Mesothelial cell of epicardium (in vitro differentiated cells): ENCODE measurements at places on chromosomes 11 and 22. TPM values are rescaled to one million over a fixed set of nuclear protein-coding genes. Genes with fewer than 3 reads are reported as not detected.

Gene LYVE1
- total RNA-seq = 0.13 to 0.25 TPM (median 0.18 TPM) in 3 replicates

Gene SLC22A8
- not detected in 3 replicates for total RNA-seq

Gene ANGPTL5
- total RNA-seq = not detected in 3 replicates

DNA sequence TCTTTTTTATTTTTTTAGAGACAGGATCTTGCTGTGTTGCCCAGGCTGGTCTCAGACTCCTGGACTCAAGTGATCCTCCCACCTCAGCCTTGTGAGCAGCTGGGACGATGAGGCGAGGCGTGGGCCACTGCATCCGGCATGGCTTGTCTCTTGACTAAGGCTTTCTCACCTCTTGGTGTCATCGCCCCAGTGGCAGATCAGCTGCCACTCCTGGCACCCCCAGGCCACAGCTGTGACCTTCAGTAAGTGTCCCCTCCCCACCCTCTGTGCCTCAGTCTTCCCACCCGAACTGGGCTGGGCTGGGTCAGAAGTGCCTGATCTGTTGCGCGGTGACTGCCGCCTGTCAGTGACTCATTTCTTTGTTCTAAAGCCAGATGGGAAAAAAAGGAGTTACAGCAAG, 3.6 kb downstream of the SYNGR1 start:
- DNase-seq = no peak
